Globus pallidus (tissue), 1 donor: ENCODE measurements at places on chromosomes 2 and 18.

DNA sequence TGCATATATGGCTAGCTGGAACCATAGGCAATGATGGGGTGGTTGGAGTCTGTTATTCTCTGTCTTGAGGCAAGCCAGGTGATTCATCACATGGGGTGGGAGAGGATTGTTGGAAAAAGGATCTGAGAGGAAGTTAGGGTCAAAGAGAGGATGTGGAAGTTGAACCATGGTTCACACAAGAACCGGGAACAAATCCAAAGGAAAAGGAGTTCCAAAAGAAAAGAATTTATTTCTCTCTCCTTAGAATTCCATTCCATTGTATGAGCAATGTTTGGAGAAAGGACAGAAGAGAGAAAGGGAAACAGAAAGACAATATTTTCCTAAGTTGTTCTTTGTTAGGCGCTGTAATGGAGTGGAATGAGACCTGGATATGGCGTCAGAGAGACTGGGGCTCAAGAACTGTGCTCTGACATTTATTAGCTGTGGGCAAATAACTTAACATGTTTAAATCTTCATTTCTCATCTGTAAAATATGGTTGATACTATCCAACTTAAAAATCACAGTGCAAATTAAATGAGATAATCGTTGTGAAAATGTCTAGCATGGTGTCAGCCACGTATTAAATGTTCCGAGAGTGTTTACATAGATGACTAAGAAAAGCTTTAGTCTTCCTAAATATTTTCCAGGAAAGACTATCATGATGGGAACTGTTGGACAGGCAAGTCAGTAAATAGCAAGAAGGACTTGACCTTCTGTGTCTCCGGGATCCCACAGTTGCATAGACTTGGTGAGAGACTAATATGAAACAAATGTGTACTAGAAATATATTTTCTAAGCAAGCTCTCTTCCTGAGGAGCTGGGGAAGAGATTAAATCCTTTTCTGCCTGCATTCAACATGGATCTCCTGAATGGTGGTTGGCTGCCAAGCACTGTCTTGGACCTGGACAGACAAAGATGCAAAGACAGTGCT, 71.4 kb downstream of the TRIB2 start:
- no peak for DNase-seq

DNA sequence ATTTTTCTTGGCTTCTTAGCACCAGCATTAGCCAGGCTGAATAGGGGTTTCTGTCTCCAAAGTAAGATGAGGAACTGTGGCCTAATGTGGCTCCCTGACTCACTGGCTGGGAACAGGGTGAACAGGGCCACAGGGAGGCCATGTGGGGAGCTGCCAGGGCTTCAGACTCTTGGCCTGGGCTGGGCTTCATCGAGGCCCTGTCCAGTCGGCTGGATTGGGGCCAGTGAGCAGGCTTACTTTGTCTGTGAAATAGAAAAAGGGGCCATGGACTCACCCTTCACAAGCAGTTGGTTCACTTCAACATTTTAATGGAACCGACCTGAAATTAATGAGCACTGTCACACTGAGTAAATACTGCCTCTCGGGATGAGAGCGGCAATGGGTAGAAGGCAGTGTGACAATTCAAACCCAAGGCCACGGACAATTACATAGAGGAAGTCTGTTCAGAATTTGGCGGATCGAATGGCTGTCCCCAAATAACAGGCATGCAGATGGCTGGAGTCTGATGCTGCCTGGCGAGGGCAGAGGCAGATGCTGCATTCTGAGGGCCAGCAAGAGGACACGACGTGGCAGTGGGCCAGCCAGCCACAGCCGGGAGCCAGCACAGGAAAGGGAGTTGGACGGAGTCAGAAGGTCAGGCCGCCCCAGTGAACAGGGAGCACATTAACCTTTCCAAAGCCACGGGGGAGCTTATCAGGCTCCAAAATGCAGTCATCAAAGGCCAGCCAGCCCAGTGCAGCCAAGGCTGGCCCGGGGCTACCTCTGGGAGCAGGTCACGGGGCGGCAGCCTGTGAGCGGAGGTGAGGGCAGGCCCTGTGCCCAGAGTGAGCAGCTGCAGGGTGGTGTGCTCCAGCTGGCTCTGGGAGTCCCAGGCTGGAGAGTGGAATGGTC, 146.6 kb upstream of the REV1 start:
- DNase-seq: peak; percentile 49

DNA sequence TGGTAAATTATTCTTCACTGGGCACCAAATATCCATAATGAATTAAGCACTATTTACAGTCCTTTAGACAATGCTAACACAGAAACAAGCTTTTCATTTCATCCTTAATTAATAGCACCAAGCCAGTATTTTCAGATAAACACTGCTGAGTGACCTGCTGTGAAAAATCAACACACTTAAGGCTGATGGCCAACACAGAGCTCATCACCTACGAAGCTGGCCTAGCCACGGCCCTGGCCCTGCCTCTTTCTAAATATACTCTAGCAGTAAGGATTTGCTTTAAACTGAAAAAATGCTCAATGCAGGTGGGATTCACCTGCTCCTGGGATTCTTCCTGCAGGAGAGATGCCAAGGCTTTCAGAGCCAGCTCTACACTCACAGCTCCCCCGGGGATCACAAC, 18.4 kb downstream of the CYB5A start:
- DNase-seq: no peak

- DNase-seq: no peak
Observed at GRCh38 chr2:174610243-174610995, 12.8 kb upstream of the WIPF1 start.

DNA sequence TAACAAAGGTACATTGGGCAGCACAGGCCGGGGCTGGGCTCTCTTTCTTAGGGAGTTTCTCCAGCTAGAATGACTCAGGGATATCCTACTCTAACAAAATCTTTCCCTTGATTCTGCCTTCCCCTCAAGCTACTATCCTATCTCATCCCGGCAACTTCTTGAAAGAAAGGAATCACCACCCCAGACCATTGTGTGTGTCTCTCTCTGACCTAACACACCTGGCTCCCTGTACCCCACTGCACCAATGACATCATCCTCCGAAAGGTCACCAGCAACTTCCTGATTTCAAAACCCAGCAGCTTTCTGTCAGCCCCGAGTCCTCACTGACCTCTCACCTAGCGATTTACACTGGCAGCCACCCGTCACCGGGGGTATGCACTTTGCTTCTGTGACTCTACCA, 72.1 kb upstream of the MAP4K4 start:
- DNase-seq: no peak

GRCh38 chr2:20170704-20171250, 54.2 kb downstream of the SDC1 start:
- DNase-seq: no peak

GRCh38 chr2:203683932-203684556, 22.4 kb upstream of the CD28 start:
- DNase-seq: no peak

DNA sequence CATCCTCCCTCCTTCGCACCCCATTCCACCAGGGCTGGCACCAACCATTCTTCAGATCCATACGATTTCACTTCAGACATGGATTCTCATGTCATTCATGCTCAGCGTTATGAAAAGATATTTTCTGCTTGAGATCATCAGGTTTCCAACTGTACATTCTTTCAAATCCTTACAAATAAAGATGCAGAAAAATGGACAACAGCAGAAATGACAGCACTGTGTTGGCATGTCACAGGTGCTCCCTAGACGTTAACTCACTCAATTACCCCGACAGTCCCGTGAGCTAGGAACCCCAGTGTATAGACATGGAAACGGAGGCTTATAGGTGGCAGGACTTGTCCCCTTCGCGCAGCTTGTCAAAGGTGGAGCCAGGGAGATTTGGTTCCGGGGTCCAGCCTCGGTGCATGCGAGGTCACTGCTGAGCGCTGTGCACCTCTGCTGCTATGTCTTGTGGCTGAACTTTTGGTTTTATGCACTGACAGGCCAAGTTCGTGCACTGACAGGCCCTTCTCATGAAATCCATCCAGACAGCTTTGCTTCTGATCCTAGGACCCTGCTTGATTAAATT, 17.7 kb downstream of the FHL2 start:
- no peak for DNase-seq
